IPS DF 19.7 (cell line): ENCODE measurements at places on chromosomes 13 and 19.

DNA sequence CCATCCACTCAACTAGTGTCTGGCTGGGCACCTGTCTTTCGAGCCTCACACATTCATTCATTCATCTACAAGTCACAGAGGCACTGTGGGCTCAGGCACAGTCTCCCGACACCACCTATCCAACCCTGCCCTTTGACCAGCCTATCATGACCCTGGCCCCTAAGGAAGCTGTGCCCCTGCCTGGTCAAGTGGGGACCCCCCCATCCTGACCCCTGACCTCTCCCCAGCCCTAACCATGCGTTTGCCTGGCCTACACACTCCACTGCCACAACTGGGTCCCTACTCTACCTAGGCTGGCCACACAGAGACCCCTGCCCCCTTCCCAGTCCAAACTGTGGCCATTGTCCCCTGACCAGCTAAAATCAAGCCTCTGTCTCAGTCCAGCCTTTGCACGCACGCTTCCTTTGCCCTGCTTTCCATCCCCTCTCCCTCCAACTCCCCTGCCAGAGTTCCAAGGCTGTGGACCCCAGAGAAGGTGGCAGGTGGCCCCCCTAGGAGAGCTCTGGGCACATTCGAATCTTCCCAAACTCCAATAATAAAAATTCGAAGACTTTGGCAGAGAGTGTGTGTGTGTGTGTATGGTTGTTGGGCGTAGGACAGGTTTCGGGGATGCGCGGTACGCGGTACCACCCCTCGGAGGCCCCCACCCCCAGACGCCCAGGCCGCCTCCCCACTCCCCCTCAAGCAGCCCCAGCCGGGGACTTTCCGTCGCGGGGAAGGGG, 404 bp upstream of the IL27RA start:
- no peak for DNase-seq

DNA sequence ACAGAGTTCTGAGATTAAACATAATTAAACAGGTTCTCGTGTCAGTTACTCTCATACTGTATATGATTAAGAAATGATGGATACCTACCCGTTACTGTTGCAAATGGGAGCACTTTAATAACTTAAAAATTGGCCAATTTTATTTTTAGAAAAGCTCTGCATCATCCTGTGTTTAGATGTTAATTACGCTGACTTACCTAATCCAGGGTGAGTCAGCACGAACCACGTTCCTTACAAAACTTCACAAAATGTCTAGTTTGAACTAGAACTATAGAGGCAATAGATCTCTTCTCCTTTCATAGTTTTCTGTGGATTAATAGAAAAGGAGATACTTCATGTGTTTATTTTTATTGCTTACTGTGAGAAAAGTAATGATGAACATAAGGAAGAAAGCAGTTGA, 363.9 kb downstream of the MYO16 start:
- no peak for DNase-seq

DNA sequence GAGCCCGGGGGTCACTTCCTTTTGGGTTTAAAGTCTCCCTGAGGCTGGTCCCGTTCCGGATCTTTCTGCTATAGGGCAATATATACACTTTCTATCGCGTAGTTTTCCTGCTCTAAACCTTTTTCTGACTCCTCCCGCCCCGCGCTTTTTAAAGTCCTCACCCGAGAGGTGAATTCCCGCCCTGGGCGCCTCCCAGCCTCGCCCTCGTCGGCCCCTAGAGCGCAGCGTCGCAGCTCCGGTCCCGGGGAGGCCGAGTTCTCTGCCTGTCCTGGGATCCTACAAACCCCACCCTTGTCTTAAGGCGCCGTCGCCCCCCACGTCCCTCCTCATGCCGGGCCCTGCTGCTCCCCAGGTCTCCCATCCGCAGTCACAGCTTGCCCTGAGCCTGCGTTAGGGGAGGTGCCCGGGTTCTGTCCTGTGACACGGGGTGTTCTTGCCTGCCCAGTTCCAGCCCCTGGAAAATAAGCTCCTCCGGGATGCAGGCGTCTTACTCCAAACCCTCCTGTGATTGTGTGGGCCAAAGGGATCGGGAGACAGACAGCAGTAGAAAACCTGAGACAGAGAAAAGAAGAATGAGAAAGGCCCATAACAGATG, 491 bp downstream of the ZNF525 start:
- DNase-seq: no peak

DNA sequence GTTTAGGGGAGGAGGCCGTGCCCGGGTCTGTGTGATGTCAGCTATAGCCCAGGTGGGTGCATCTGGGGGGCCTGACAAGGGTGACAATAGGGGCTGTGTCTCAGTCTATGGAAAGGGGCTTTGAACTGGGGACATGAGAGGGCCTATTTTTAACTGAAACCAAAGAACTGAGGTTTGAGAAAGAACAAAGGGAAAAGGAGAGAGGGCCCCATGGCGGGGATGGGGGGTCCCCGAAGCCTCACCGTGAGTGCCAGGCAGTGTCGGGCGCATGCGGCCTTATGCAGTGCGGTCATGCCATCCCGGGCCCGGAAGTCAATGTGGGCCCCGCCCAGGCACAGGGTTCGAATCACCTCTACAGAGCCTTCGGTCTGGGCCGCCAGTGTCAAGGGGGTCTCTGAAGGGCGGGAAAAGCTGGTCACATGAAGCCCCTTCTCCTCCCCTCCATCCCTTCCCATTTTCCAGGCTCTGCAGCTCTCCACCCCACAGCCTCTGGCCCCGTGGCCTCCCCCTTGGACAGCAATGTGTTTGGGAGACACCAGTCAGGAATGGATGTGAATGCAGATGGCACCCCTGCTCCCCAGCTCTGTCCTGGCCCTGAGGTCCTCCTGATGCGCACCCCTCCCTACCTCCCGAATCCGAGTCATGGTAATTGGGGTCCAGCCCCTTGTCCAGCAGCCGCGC, 5.9 kb downstream of the SHANK1 start:
- no peak for DNase-seq

DNA sequence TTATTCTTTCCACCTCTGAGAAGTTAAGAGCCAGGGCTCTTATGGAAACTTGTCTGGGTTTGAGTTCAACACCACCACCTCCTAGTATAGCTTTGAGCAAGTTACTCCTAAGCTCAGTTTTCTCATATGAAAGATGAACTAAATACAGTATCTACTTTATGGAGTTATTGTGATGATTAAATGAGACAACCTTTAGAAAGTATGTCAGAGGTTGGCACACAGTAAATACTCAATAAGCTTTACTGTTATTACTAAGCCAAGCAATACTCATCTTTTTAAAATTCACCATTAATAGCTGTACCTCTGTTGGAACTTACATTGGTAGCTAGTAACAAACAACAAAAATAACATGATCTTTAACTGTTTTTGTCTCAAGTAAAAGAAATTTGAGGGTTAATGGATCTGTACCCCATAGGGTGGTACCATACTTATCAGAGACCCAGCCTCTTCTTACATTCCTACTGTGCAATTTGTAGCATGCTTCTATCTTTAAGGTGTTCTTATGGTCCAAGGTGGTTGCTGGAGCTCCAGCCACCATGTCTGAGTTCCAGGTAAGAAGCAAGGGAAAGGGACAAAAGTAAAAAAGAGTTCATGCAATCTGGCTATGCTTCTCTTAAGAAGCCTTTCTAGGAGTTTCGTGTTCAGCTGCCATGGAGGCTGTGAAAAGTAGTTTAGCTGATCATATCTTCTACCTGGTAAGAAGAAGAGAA, 24.1 kb upstream of the NDFIP2 start:
- DNase-seq: no peak

- no peak for DNase-seq
Observed at GRCh38 chr19:4279530-4280422, 710 bp downstream of the SHD start.

GRCh38 chr19:5157186-5157585, 183.4 kb downstream of the PTPRS start:
- DNase-seq: no peak

- DNase-seq: no peak
Observed at GRCh38 chr19:28981518-28981917, 231.4 kb downstream of the UQCRFS1 start.

GRCh38 chr19:10695401-10696398, 5.5 kb upstream of the QTRT1 start:
- DNase-seq: no peak

GRCh38 chr19:30374865-30375552, 2.8 kb downstream of the ZNF536 start:
- DNase-seq: no peak

DNA sequence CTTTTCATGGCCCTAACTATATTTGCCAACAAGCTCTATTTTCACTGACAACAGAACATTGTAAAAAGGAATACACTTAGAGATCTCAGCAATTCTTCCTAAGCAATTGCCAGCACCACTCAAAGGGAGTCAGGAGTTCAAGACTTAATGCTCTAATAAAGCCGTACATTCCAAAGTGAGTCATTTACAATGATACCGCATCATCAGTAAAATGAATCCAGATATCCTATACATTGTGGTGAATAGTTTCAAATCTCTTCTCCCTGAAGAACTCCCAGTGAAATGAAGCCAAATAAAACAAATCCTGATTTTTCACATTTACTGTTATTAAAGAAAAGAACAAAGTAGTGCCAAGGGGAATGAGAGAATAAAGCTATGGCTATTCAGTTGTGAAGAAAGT, 2898.7 kb upstream of the PCDH20 start:
- DNase-seq: no peak

DNA sequence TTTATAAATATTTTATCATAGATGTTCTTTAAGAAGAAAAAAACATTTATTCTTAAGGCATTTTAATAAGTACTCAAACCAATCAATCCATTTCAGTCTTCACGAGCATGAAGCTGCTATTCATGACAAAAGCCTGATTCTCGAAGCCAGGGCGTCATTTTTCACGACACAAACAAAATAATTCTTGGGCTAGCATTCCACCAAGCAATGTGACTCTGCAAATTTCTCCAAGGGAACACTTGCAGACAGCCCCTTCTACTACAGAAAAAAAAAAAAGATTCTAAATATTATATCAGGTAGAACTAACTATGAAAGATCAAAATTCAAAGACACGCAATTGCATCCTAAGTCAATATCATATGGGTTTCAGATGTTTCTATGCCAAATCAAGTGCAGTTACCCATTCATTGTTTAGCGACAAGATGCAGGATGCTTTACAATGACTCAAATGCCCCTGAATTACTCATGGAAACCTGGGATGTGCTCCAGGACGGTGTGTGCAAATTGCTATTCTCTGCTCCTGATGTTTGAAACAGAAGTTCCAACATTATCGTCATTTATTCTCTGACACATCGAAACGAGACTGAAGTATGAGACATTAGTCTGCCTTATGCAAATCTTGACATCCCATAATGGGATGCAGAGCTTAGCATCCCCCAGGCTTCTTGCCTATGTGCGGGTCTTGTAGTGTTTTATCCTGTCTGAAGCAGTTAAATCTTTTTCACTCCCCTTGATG, 517.7 kb downstream of the MYO16 start:
- no peak for DNase-seq

DNA sequence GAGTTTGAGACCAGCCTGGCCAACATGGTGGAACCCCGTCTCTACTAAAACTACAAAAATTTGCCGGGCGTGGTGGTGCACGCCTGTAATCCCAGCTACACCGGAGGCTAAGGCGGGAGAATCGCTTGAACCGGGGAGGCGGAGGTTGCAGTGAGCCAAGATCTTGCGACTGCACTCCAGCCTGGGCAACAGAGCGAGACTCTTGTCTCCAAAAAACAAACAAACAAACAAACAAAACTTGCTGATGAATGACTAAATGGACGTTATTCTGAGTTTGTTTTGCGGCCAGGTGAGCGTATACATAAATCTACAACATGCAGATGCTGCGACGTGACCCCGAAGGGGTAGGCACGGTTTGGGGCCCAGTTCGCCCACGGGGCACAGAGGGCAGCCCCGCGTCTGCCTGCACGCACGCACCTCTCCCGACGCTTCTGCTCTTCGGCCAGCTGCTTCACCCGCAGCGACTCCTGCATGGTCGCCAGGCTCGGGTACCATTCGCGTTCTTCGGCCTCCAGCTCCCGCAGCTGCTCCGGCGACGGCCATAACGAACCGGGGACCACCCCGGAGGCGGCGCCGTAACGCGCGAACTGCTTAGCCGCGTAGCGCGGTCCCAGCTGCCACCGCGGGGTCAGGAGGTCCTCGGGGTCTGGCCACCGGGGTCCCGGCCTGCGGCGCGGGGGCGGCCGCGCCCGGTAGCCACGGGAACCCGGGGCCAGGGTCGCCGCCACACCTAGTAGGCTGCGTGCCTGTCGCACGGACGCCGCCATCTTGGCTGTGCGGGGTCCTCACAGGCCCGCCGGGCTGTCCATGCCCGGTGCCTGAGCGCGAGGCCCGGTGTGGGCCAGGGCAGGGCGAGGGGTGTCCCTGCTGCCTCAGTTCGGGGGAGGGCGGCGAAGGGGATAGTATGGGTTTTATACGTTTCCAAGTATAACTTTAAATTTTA, at the start of gene GADD45GIP1:
GADD45GIP1 (minus strand) TSS at position 778 of the 943 bp plus-strand sequence; CDS start at position 767, 11 bp downstream.
- no peak for DNase-seq

DNA sequence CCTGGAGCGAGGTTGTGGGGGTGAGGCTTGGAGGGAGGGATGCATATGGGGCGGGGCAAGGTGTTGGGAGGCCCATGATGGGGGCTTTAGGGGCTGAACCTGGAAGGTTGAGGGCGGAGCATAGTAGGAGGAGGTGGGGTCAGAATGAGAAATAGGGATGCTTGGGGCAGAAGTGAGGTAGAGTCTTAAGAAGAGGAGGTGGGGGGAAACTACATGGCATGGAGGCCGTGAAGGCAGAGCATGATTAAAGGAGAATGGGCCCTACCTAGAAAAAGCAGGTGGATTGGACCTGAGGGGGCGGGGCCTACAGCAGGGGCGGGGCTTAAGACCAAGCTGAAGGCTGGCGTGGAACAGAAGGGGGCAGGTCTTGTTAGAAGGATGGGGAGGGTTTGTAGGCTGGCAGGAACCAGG, 799 bp downstream of the NR1H2 start:
- DNase-seq: no peak

GRCh38 chr19:53892981-53893325, 11.0 kb downstream of the PRKCG start:
- no peak for DNase-seq

GRCh38 chr19:50638600-50638999, 1.1 kb downstream of the SYT3 start:
- no peak for DNase-seq

GRCh38 chr19:31678421-31678820, 329.2 kb upstream of the TSHZ3 start:
- no peak for DNase-seq

DNA sequence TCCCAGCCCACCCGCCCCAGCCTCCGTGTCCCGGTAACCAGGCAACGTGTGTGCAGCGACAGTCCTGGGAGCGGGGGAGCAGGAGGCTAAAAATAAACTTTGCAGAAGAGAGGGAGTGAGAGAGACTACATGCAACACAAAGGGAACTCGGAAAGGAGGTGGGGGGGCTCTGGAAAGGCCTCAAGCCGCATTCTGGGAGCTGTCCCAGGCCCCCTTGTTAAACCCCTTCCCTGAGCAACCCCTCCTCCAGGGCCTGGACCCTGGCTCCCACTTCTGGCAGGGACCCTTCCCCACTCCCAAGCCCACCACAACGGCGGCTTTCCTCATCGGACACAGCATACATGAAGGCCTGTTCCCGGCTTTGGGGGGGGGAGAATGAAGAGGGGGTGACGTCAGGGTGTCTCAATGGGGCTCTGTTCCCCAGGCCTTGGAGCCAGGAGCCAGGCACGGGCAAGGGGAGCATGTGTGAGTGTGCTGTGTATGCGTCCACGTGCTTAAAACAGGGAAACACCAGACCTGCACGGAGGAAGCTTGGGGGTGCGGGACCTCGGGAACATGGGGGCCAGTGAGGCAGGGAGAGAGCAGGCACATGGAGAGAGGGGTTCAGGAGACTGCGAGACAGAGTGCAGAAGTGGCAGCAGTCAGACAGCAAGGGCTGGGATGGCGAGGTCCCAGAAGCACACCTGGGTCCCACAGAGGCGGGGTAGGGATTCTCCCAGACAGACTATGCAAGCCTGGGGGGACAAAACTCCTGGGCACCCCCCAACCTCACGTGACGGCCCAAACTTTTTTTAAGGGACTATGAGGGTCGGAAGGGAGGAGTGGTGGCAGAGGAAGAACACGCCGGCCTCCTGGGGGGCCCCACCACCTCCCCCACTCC, 2.3 kb downstream of the ERF start:
- DNase-seq: no peak
